T-cell (primary cell): ENCODE measurements at places on chromosomes 7 and 10.
A peak's percentile ranks its signal among the peaks of the same experiment; 100 is the strongest.

DNA sequence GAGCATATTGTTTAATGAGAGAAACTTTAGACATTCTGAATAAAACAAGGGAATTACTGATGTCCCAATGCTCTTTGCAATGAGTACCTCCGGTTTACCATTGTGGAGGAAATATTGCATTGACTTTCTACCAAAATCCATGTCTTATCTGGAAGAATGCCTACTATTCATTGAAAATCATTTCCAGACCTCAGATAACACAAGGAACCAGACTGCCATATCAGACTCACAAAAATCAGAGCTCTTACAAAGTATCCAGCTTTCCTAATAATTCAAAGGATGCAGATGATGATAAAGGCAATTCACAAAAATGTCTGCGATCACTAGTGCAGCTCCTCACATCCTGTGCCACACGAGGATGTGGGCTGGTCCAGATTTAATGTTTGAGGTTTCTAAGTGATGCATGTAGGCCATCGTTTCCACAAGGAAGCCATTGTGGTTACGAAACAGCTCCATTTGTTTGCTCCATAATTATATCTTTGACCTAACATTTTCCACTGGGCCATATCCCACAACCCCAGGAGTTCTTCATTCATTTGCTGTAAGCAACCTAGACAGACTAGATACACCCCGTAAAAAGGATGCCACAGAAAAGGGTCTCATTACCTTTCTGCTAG lies 831.1 kb upstream of the C7orf33 start:
- no peak for DNase-seq

GRCh38 chr7:142194201-142194600 lies 63.7 kb downstream of the PRSS58 start:
- no peak for DNase-seq

DNA sequence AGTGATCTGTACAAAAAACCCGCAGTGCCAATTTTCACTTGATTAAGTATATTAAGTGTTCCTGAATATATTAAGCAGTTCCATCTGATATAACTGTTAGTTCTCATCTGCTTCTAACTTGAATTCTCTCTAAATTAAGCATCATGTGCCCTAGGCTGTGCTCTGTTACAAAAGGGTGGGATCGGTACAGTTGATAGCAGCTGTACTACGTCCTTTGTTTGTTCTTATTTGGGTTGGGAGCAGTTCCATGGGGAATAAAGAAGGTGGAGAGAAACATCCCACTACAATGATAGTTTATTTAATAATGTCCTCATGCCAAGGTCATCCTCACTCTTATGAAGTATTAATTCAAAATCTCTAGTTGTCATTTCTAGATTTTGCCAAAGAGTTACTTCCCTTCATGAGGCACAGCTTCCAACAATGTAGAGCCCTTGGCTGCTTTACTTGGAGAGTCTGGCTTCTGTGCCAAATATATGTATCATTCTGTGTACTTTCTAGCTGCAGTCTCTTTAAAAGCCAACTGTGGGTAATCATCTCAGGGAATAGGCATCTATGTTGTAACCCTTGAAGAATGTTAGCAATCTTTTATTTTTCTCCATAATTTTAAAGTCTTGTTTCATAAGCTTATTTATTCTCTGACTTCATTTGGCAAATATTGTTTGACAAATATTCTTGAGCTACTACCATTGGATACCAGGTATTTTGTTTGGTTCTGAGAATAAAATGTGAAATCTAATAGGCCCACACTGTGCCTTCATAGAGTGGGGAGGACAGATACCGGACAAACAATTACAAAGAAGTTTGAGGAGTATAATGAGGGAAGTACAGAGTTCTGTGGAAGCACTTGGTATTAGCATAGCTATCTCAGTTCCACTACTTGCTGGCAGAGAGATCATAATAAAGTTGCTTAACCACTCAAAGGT lies 22.4 kb upstream of the AHR start:
- no peak for DNase-seq

DNA sequence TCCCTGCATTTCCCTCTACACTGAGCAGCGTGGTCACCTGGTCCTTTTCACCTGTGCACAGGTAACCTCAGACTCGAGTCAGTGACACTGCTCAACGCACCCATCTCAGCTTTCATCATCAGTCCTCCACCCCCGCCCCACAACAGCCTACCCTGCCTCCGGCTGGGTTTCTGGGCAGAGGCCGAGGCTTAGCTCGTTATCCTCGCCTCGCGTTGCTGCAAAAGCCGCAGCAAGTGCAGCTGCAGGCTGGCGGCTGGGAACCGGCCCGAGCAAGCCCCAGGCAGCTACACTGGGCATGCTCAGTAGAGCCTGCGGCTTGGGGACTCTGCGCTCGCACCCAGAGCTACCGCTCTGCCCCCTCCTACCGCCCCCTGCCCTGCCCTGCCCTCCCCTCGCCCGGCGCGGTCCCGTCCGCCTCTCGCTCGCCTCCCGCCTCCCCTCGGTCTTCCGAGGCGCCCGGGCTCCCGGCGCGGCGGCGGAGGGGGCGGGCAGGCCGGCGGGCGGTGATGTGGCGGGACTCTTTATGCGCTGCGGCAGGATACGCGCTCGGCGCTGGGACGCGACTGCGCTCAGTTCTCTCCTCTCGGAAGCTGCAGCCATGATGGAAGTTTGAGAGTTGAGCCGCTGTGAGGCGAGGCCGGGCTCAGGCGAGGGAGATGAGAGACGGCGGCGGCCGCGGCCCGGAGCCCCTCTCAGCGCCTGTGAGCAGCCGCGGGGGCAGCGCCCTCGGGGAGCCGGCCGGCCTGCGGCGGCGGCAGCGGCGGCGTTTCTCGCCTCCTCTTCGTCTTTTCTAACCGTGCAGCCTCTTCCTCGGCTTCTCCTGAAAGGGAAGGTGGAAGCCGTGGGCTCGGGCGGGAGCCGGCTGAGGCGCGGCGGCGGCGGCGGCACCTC lies at the start of the genes KLLN and PTEN:
Gene KLLN (minus strand): TSS at position 481 of the 891 bp plus-strand sequence. CDS start 1,046 bp downstream, outside the sequence.
Gene PTEN (plus strand): TSS at position 573 of the 891 bp plus-strand sequence. CDS start 845 bp downstream, outside the sequence.
- peak; percentile 72 for DNase-seq

DNA sequence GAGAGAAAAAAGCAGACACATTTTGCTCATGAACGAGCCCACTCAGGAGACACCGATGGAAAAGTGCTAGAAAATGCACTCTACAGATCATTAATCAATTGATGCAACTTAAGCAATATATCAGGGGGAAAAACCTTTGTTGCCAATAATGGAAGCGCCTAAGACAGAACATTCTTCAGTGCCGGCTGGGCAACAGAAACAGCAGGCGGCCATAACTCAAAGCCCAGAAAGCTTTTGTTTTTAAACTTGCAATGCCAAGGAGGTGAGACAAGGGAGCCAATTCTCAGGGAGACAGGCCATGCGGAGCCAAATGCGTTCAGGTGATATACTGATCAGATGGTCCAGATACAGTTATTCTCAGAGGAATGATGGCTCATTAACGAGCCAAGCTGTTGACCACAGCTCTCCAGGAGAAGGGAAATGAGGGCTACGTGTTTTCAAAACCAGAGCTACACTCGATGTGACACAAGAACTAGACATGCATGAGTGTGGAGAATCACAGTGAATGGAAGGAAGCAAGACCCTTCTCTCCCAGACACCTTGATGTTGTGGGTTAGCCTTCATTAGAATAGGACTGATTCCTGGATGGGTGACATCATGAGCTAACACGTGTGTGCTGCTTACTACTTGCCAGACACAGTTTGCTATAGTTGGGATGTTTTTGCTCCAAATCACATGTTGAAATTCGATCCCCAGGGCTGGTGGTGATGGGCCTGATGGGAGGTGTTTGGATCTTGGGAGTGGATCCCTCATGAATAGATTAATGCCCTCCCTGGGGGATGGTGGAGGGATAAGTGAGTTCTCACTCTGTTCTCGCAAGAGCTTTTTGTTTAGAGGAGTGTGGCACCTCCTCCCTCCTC lies 79.1 kb upstream of the KCNMA1 start:
- DNase-seq = no peak

DNA sequence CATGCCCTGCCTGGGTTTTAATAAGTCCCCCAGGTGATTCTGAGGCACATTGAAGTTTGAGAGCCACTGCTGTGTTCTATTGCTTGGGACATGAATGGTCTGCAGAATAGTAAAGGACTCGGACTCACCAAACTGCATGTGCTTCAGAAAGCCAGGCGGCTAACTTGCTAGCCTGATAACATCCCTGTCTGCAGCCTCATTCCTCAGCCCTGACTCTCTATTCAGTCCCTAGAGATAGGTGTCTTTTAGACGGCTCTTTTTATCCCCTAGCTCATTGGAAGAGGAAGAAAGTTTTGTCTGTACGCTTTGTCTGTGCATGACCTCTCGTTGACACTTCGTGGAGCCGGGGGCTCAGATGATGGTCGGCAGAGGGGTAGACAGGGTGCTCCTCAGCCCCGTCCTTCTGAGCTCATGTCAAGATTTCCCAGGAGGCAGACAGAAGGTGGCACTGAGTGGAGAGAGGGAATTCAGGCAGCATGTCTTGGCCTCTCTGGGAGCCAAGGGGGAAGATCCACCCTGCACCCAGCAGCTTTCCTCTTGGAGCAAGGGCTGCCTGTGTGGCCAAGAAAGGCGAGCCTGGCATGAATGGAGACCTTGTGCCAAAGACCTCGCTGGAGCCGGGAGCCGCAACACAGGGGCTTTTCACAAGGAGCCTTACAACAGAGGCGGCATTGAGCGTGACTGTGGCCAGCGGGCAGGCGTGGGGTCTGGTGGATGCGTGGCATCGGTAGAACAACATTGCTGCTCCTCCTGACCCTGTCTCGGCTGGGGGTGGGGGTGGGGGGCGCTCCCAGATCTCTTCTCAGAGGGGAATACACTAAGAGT lies 51.1 kb upstream of the PODXL start:
- DNase-seq = no peak

DNA sequence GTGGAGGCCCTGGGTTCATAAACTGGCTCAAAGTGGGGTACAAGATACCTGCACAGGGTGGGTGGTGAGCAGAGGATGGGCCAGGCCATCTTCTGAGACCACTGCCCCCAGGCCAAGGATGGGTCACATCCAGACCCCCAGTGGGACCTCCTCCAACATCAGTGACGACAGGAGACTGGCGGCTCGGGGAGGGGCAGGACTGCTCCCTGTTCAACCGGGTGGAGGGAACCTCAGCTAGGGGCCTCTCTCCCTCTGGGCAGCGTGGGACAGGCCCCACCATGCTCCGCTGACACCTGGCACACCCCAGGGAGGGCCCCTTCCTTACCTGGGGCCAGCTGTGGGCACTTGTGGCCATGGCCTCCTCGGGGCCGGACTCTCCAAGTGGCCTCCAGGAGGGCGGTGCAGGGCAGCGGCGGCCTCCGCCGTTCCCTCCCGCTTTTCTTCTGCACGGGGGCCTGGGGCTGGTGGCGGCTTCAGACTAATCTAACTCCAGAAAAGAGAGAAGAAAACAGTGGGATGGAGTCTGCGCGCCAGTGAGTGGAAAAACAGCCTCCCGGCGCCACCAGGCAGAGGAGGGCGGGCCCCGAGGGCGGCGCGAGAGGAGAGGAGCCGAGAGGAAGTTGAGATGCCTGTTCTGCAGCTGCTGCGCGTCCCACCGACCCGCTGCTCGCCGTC lies at the start of gene CALHM2:
Gene CALHM2 (minus strand): TSS at position 540 of the 675 bp plus-strand sequence. CDS start 2,429 bp downstream, outside the sequence.
- DNase-seq = peak; percentile 54

- DNase-seq = no peak
Measured at GRCh38 chr7:92360387-92360786, 86.9 kb upstream of the GATAD1 start.

GRCh38 chr7:155829796-155830470 lies 17.7 kb upstream of the SHH start:
- no peak for DNase-seq

DNA sequence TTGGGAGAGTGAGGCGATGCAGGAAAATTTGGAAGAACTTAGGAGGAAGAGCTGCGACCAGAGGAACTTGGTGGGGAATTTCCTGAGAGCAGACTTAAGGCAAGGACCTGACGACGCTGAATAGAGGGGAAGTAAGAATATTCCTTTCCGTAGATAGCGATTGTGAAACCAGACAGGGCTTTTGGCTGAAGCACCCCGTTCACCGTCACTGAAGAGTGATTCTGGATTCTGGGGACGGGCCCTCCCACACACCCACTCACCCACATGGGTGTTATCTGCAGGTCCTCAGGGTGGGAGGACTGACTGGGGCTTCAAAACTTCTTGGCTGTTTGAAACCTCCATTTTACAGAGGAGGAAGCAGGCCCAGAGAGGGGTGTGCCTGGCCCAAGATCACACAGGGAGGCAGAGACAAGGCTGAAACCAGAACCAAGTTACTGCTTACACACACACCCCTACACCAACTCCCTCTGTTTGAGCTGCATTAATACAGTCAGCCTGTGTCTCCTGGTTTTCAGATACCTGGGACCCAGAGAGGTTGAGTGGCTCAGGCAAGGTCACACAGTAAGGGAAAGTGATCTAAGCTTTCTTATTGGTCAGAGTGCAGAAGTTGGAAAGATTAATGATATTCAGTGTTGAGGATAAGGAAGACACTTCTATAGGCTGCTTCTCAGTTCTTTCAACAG lies 37.2 kb upstream of the CDH23 start:
- DNase-seq = no peak

DNA sequence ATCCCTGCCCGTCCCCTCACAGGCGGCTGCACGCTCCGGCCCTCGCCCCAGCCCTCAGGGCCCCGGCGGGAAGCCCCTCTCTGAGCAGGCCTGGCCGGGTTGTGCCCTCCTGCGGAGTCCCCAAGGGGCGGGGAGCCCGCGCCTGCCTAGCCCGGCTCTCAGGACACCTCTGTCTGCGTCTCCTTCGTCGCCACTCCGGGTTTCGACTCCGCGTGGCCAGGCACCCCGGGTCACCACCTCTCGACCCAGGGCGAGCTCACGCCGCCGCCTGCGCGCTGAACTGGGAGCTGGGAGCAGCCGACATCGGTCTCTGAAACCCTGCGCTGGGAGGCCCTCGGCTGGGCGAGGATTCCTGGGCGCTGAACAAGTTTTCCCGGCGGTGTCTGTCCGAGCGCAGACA lies 6.2 kb upstream of the OGDHL start:
- no peak for DNase-seq

- no peak for DNase-seq
Measured at GRCh38 chr7:137682596-137682995, 164.2 kb downstream of the DGKI start.

DNA sequence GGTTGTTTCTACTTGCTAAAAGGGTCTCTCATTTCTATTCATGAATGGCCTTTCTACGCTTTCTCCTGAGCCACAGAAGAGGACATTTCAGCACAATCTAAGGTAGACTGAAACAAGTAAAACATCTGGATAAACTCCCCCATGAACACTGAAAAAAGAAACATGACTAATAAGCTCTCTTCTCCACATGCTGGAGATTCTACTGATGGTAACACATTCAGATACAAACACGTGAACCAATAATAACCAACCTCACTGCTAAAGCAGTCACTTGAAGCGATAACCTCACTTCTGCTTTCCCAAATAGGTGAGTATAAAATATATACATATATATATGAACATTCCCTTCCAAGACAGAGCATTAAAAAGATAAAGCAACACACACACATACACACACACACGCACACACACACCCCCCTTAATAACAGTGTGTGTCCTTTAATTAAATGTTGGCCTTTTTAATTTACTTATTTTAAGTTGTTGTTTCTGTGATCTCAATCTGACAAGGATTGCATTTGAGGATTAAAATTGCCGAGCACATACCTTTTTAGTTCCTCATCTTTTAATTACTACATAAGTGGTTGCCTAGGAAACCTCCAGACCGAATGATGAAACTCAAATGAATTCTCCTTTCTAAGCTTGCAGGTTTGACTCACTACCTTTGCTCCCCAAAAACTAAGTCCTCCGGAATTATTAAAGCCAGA lies 292.4 kb upstream of the KLF14 start:
- DNase-seq = no peak
